ENCODE measurements at places on chromosomes 1 and 21.

DNA sequence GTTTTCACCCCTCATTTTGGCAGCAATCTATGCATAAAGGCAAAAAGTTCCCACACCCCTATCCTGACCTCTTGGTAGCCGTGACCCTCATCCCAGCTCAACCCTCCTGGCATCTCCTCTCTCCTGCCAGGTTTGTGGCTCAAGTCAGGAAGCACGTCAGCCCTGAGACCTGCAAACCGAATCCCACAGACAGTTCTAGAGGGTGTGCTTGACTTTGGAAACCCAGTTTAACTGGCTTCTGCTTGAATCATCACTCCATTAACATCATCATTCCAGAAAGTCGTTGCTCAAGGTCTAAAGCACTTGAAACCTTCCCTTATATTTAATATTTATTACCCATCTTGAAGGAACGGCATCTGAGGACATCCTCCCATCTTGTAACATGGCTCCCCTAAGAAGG, 133.4 kb upstream of the ERG start:
- DNase-seq, result no peak

DNA sequence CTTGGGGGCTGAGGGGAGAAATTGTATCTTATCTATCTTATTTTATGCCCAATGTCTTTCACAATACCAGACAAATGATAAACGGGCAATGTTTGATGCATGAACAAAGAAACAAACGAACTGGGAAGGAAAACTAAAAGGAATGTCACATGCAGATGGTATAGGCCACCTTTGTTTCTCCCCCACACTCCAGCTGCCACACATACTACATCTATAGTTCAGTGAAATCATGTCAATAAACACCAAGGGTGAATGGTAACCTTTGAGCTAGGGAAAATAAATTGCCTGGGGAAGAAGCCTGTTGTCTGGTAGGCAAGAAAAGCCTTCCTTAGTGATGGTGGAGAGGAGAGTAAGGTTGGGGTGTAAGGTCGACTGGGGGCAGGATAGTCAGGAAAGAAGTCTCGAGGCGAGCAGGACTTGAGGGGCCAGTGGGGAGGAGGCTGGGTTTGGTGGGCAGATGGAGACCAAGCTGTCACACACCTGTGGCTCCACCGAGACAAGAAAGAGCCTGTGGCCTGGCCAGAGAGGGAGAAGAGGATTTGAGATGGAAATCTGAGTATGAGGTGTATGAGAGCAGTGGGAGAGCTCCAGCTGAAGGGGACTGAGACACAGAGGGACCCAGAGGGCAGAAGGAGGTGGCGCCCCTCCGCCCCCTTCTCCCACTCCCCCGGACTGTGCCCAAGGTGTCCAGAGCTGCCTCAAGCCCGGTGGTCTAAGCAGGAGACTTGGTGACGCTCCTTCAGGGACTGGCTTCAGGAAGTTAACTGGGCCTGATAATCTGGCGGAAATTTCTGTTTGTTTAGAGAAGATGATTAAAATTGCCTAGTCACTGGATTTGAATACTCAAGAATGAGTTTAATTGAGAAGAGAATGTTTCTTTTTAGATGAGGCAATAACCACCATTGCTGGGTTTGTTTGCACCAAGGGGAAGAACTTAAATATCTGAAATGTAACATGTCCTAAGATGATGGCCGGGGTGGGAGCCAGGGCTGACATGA, 37.3 kb downstream of the ATF3 start:
- DNase-seq, result no peak

DNA sequence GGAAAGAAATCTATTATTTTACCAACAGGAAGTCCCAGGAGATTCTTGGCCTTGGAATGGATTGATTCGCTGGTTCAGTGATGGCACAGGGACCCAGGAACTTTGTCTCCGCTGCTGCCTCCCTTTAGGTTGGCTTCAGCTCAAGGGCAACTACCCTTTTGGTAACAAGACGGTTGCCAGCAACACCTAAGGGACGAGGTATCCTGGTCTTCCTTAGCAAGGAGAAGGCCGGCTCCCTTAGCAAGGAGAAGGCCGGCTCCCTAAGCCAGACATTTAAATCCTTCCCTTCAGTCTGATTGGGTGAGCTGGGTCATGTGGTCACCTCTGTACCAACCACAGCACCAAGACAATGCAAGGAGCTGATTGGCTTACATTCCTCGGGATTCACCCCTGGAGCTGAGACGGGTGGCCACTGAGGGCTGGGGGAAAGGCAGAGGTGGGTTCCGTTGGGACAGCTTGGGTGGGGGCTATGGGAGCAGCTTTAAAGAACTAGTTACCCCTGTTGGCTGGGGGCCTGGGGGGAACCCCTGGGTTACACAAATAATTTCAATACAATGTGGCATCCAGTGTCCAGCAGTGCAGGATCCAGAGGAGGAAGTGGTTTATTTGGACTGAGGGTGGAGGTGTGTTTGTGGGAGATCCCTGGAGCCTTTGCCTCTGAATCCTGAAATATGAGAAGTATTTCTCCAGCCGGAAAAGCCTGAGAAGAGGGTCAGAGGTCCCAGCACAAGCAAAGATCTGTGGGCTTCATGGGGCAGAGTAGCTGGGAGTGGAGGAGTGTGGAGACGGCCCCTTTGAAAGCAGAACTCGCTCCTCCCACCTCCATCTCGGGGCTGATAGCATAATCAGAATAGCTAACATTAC, 20.7 kb upstream of the CLIC4 start:
- DNase-seq, result no peak

DNA sequence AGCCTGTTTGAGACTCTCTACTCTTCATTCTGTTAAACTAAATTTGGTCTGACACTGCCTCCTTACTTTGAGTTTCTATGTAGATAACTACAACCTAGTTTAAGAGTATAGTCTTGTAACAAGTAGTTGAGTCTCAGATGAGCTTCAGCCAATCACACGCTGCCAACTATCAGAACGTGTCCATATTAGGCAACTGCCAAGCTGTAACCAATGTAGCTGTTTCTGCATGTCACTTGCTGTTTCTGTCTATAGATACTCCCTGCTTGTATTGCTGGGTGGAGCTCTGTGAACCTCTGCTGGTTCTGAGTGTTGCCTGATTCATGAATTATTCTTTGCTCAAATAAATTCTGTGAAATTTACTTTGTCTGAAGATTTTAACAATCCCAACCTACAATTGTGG, 452.6 kb upstream of the NR5A2 start:
- DNase-seq, result no peak

- DNase-seq, result no peak
Measured at GRCh38 chr21:19724081-19724480, 1274.1 kb upstream of the NCAM2 start.
